ENCODE measurements at places on chromosomes 12 and 14.
A peak's percentile ranks its signal among the peaks of the same experiment; 100 is the strongest.

GRCh38 chr14:71698027-71698426 lies 234.2 kb upstream of the RGS6 start:
- DNase-seq: no peak

DNA sequence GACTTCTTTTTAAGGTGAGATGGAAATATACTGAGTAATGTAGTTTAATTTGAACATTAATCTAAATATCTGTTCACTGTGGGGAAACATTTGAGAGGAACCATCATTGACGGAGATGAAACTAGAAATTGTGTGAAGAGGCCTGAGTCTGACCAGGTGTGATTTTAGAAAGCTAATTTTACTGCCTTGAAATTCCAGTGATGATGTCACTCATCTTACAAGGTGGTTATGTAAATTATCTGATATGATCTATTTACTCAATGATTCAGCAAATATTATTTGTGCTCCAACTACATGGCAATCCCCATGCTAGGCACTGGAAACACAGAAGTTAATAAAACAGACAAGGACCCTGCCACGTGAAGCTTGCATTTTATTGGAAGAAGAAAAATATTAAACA lies 435.7 kb upstream of the DCN start:
- no peak for DNase-seq

DNA sequence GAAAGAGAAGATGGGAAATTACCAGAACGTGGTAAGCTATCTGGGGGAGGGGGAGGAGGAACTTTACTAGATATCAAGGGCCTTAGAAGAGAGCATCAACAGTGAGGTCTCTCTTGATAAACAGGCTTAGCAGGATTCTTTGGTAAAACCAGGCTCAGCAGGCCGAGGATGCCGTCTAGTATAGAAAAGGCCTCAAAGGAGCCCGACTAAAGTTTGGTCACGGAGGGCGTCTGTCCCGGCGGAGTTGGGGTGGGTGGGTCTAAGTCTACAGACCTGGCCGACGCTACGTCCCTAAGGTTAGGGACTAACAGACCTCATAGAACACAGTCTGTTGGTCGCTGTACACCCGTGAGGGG lies 538 bp upstream of the TIGAR start:
- DNase-seq: no peak

DNA sequence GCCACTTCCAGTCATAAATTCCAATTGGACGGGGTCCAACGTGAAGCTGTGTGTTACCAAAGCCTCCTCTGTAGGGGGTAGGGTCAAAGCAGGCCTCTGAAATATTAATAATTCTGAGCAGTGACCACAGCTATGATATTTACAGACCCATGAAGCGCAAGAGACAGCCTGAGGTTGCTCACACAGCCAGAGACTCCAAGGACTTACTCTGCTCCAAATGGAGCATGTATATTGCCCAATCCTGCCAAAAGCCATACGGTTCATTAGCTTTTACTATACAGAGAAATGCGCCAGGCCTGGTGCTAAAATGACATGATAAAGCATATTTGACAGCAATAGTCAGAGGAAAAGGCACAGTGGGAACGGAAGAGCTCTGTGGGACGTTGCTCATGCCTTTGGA lies 151.3 kb downstream of the PAH start:
- no peak for DNase-seq

DNA sequence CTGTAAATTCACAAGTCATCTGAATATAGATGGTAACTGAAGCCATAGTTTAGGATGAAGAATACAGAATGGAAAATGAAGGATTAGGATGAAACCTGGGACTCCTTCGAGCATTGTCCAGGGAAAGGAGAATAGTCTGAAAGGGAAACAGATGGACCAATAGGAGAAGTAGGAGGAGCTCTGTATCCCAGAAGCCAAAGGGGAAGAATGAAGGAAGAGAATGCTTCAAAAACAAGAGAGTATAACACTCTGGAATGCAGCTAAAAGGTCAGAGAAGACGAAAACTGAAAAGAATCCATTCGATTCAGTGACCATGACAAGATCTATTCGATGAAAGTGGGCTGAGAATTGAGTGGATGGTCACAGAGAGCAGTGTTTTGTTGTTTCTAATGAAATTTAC lies 1.0 kb downstream of the GMFB start:
- DNase-seq: no peak

GRCh38 chr12:125533434-125534029 lies 468.3 kb downstream of the AACS start:
- DNase-seq: no peak

GRCh38 chr14:73824127-73824526 lies 27.5 kb upstream of the PTGR2 start:
- DNase-seq: no peak

DNA sequence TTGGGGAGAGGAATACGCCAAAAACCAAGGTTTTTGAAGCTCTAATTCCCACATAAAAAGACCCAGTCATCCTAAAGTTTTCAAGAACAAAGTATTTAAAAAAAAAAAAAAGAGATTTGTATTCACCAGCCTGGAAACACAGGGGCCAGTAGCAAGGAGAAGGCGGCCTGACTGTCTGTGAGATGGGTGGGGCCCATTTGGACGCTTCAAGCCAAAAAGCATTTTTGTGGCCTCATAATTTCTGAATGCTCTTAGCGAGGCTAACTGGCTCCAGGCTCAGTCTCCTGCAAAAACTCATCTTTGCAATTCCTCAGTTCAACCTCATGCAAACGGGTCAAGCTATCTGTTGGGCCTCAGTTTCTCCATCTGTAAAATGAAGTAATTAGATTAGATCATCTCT lies 514.1 kb downstream of the MED13L start:
- DNase-seq: no peak

DNA sequence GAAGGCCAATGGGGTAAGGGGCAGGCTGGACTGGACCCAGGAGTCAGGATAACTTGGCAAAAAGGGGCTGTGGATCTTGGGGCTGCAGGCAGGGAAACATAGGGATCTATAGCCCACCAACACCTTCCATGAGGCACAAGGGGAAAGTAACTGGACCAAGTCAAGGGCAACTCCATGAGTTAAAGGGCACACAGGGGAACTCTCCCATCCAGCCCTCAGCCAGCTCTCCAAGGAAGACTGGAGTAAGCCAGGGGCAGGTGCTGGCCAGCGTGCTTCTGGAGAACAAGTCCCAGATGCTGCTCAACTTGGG lies 31.3 kb upstream of the ZFP36L1 start:
- DNase-seq: no peak

DNA sequence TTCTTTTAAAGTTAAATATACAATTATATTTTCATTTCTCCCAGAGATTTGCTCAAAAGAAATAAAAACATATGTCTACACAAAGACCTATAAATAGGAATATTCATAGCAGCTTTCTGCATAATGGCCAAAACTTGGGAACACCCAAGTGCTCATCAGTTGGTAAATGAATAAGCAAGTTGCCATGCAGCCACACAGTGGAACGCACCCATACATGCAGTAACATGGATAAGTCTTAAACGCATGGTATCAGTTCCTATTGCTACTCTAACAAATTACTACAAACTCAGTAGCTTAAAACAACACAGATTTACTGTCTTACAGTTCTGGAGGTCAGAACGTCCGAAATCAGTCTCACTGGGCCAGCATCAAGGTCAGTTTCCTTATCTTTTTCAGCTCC lies 78.5 kb downstream of the DPF3 start:
- no peak for DNase-seq

DNA sequence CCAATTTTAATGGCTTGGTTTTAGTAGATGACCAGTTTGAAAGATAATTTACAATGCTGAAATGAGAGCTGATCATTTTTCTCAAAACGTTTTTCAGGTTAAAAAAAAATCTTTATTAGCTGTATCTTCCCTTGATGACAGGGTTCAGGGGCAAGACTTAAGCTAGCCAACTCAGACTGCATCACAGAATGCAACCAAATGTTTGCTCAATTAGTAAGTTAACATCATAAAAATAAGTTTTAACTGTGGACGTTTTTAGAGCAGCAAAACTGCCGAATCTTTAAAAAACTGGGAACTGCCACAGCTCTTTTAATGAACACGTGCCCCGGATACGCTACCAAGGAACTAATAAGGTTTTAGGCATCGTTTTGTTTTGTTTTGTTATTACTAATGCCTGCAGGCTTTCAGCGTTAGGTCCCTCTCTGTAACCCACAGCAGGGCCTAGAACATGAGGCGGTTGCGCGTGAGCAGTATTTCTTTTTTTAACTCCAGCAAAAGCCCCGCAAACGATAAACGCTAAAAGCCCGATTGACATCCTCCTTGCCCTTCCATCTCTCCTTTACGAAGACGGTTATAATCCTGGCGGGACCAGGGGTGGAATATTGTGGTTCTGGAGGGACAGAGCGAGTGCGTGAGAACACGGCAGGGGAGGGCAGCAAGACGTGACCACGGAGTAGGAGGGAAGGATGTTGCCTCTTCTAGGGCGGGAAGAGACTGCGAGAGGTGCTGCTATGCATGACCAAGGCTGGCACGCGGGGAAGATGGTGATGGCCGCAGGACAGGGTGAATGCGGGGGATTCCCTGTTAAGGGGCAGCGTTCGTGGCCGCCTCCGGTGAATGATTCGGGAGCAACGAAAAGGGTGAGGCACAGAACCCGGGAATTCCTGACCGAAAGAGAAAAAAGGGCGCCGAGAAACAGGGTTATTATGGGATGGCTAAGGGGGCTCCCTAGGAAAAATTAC lies 652 bp downstream of the SUPT16H start:
- peak; percentile 16 for DNase-seq

DNA sequence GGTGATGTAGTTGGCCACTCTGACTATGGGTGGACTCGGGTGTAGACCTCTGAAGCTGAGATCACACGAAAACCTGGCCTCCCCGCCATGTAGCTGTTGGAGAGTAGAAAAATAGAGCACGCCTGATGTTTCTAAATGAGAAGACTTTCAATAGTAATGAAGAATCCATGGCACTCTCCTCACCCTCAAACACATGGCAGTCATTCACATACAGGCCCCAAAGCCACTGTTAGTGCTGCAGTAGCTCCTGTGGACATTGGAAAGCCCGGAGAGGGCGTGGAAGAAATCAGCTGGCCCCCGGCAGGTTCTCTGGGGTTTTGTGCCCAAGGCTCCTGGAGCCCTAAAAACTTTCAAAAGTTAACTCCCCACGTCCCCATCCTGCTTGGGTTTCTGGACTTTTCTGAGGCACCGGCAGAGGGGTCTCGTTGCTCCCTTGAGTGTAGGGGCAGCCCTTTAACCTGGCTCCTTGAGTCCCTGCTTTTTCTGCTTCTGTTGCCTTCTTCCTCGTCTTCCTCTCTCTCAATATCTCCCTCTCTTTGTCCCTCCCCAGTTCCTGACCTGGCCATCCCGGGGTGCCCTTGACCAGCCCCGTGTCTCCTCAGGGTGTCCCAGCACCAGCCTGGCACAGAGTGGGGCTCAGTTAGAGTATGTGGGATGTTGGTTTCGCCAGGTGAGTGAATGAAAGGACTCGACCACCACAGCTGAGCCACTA lies 8.3 kb downstream of the MEG3 start:
- no peak for DNase-seq

GRCh38 chr12:90987101-90987500 lies 17.7 kb downstream of the EPYC start:
- no peak for DNase-seq

- no peak for DNase-seq
These were observed 161.9 kb upstream of the RASSF8 start for GRCh38 chr12:25796523-25797000.

- DNase-seq: no peak
These were observed 2.5 kb downstream of the TAMALIN start for GRCh38 chr12:52009081-52009751.

- no peak for DNase-seq
These were observed 16.0 kb upstream of the SELPLG start for GRCh38 chr12:108649669-108650068.

GRCh38 chr14:95998656-95999055 lies 40.5 kb upstream of the C14orf132 start:
- DNase-seq: no peak

- DNase-seq: no peak
These were observed 27.8 kb downstream of the HIP1R start for GRCh38 chr12:122862872-122863701.

GRCh38 chr14:32136027-32136825 lies 59.1 kb downstream of the ARHGAP5 start:
- no peak for DNase-seq

GRCh38 chr12:52514471-52515318 lies 5.5 kb downstream of the KRT5 start:
- no peak for DNase-seq

- no peak for DNase-seq
These were observed 449.4 kb upstream of the OR4E1 start for GRCh38 chr14:22122829-22123560.

DNA sequence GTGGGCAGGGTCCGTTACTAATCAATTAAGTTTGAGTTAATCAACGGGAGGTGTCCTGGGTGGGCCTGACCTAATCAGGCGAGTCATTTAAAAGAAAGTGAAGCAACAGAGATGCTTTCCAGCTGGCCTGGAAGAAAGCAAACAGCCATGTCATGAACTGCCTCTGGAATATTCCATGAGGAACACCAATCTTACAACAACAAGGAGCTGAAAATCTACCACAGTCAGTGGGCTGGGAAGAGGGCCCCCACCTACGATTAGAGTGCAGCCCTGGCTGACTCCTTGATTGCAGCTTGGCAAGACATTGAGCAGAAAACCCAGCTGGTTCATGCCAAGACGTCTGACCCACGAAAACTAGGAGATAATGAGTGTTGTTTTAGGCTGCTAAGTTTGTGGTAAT lies 56.2 kb downstream of the SSPN start:
- no peak for DNase-seq

- no peak for DNase-seq
These were observed 369 bp downstream of the HPD start for GRCh38 chr12:121858318-121858661.

- DNase-seq: no peak
These were observed 18.7 kb upstream of the OASL start for GRCh38 chr12:121057794-121058193.

DNA sequence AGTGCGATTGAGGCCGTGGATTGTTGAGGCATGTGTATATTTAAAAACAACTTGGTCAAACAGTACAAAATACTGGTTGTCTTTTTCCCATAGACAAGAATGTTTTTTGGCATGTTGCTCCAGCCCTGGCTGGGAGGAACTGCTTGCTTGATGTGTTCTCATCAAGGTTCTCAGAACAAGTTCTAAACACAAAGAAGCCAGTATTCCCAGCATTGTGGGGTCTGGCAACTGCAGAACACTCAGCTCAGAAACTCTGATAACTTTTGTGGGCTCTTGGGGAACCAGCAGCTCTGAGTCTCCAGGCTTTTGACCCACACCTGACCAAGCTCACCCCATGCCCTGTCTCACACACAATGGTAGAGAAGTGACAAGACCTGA lies 27.1 kb upstream of the DICER1 start:
- no peak for DNase-seq

DNA sequence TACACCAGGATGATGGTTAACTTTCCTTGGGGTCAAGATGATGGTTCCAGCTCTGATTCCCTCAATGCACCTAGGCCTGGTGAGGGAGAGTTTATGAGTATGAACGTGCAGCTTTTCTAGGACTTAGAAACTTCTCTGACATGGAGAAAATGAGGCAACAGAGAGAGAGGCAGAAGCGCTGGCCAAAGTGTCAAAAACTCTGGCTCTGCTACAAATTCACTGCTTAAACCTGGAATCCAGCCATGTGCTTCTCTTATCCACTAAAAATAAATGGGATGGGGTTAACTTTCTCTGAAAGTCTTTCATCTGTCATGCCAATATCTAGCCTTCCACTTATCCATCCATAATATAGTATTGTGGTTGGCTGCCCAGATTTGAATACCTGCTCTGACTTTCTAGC lies 568.7 kb downstream of the MED13L start:
- no peak for DNase-seq

- no peak for DNase-seq
These were observed 42.1 kb downstream of the CIT start for GRCh38 chr12:119835068-119835467.

Data from activated T-cell treated with anti-CD3 and anti-CD28 coated beads for 4 hours (primary cell).